Activated T-helper 17 cell treated with anti-CD3 and anti-CD28 coated beads, Interleukin-2, amount 50 U/mL, for 72 hours (primary cell): ENCODE measurements at places on chromosomes 5 and 9. TPM values are rescaled to one million over a fixed set of nuclear protein-coding genes. Genes with fewer than 3 reads are reported as not detected.

- ATAC-seq, result no peak
Observed at GRCh38 chr9:26675035-26675434, 217.6 kb downstream of the CAAP1 start.

DNA sequence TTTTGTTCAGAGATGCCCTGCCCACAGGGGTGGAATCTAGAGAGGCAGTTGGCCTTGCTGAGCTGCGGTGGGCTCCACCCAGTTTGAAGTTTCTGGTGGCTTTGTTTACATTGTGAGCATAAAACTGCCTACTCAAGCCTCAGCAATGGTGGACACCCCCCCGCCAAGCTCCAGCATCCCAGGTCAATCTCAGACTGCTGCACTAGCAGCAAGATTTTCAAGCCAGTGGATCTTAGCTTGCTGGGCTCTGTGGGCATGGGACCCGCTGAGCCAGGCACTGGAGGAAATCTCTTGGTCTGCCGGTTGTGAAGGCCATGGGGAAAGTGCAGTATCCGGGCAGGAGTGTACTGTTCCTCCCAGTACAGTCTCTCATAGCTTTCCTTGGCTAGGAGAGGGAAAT is 55.5 kb downstream of the MINAR2 start:
- ATAC-seq, result no peak

GRCh38 chr5:83745816-83746215 is 25.2 kb upstream of the HAPLN1 start:
- ATAC-seq, result no peak

DNA sequence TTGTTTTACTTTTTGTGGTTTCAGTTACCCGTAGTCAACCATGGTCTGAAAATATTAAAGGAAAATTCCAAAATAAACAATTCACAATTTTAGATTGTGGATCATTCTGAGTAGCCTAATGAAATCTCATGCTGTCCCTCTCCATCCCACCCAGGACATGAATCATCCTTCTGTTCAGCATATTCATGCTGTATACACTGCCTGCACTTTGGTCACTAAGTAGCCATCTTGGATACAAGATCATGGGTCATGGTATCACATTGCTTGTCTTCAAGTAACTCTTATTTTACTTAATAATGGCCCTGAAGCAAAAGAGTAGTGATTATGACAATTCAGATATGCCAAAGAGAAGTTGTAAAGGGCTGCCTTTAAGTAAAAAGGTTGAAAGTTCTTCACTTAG is 536.5 kb upstream of the ACO1 start:
- ATAC-seq, result no peak

GRCh38 chr9:14515049-14515448 is 178.2 kb downstream of the ZDHHC21 start:
- ATAC-seq, result no peak

- no peak for ATAC-seq
Observed at GRCh38 chr5:102554082-102554481, 55.3 kb upstream of the SLCO6A1 start.

- ATAC-seq, result no peak
Observed at GRCh38 chr5:6194906-6195612, 183.3 kb downstream of the MED10 start.

- ATAC-seq, result no peak
Observed at GRCh38 chr9:89929315-89929672, 324.5 kb downstream of the GADD45G start.

DNA sequence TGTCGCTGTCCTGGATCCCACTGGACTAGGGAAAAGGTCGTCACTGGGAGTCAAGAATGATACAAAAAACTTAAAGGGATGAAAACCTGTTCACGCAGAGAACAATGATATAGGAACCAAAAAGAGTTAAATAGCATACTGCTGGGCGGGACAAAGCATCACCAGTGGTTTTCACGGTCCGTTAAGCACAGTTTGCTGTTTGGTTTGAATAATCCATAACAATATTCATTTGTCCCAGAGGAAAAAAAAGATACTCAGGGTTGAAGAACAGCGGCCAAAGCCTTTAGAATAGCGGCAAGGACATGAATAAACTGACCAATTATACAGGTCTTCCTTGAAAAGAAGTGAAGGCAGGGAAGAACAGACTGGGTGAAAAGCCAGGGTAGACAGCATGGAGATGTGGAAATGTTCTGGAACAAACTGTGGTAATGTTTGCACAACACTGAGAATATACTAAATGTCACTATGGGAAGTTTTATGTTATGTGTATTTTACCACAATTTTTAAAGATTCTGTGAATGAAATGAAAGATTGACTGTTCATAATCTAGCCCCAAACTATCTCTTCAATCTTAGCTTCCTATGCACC is 60.8 kb downstream of the MTMR12 start:
- no peak for ATAC-seq

DNA sequence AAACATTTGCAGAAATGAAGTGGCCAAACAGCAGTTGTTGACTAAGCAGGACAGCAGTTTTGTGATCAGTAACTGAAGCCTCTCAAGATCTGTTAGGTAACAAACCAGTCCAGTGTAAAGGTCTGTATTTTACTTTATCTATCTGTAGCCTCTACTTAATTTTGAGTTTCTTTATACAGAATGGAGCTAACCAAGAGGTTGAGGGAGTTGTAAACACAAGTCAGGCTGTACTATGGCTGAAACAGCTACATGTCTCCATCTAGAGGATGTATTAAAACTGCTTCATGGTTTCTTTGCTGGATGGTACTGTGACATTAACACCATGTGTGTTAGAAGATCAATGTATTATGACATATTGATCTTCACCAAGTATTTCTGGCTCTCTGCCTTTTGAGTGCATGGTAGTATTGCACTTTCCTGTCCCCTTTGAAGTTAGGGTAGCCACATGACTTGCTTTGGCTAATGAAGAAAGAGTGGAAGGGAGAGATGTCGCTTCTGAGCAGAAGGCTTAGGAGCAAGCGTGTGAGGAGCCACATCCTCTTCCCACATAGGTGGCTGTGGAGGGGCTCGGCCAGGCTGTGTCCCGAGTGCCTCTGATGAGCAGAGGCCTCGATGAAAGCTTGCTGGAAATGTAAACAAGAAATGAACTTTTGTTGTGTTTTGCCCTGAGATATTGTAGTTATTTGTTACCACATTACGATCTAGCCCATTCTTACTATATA is 105.6 kb upstream of the PCA3 start:
- ATAC-seq, result peak; percentile 90

- ATAC-seq, result no peak
Observed at GRCh38 chr5:88144219-88145001, 124.2 kb downstream of the TMEM161B start.

ROR2 gene
- not detected for total RNA-seq

GFRA3 gene
- not detected for total RNA-seq

CD14 gene
- total RNA-seq, result 0.32 TPM

C1QTNF3 gene
- 5.4 TPM for total RNA-seq

ORM2 gene
- total RNA-seq, result not detected

NEUROG1 gene
- total RNA-seq, result not detected

GABRA1 gene
- total RNA-seq, result not detected
